Fibroblast of villous mesenchyme (primary cell): ENCODE measurements at places on chromosomes 5 and 9. TPM values are rescaled to one million over a fixed set of nuclear protein-coding genes. Genes with fewer than 3 reads are reported as not detected.

The ARID3C gene
- total RNA-seq = 0.32 TPM in 1 of 2 replicates, not detected in the other

The STC2 gene
- total RNA-seq = 157 and 195 TPM in 2 replicates

The CCDC171 gene
- 2.2 and 2.3 TPM in 2 replicates for total RNA-seq

The GFI1B gene
- under 0.01 and 0.32 TPM in 2 replicates for total RNA-seq

The JAKMIP2 gene
- total RNA-seq = 3.2 and 3.5 TPM in 2 replicates

The EGFL7 gene
- 7.7 and 9.9 TPM in 2 replicates for total RNA-seq

The FOXD4L3 gene
- total RNA-seq = 0.32 TPM in 1 of 2 replicates, not detected in the other

The GFPT2 gene
- total RNA-seq = 25.4 and 28.9 TPM in 2 replicates

The ZNF462 gene
- 16.4 and 32.4 TPM in 2 replicates for total RNA-seq
